ENCODE measurements at places on chromosomes 6 and 20.

GRCh38 chr6:34174846-34175399, 29.0 kb upstream of the GRM4 start:
- no peak for DNase-seq

- peak; percentile 90 for DNase-seq
Measured at GRCh38 chr6:142845624-142846458, 99.1 kb downstream of the HIVEP2 start.

GRCh38 chr6:15391500-15391899, 145.6 kb downstream of the JARID2 start:
- no peak for DNase-seq

DNA sequence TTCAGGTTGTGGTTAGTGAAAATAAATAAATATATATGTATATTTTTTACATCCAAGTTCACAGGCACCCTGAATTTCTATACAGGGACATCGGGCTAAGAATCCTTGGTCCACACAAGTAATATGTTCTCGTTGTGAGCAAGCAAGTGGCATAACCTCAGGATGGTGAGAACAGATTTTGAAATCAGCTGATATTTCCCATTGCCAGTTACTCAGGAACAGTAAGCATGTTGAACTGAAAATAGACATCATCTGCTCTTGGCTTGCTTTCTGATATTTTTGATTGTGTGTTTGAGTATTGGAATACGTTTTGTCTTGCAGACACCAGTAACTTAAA, 87.7 kb downstream of the TRMT6 start:
- no peak for DNase-seq

- no peak for DNase-seq
Measured at GRCh38 chr6:11738661-11739375, 39.8 kb downstream of the ADTRP start.

- no peak for DNase-seq
Measured at GRCh38 chr20:11499101-11499634, 418.5 kb upstream of the BTBD3 start.

All from femur (tissue), 1 donor.